ENCODE measurements at places on chromosomes 1 and 21.

DNA sequence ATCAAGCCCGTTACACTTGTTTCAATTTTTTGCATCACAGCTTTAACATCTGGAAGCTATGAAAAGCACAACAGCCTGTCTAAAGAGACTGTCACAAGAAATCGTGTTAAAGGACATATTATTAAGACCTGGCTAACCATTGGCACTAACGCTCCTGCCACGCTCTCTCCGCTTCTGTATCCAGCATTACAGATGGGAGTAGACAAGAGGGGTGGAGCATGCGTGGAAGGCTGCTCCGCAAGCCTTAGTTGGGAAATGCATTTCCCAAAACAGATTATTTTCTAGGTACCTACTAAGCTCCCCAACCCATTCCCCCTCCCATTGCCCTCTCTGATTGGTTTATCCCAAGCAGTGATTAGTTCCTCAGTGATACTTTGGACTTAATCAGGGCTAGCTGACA, 72.4 kb downstream of the NTNG1 start:
- DNase-seq: no peak

DNA sequence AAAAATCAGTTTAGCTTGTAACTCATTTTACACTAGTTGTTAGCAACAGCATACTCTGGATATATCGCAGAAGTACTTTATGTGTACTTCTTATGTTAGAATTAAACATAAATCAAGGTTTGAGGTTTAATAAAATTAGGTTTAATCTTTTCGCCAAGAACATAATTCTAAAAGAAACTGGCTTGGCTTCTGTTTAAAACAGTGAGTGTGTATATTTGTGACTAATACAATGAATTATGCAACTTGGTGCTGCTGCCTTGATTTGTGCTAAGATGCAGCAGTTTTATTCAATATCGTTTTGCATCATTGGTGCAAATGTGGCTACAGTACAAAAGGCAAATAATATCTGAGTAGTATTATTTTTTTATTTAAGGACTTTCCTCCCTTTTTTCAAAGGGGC, 44.8 kb downstream of the USP25 start:
- no peak for DNase-seq

DNA sequence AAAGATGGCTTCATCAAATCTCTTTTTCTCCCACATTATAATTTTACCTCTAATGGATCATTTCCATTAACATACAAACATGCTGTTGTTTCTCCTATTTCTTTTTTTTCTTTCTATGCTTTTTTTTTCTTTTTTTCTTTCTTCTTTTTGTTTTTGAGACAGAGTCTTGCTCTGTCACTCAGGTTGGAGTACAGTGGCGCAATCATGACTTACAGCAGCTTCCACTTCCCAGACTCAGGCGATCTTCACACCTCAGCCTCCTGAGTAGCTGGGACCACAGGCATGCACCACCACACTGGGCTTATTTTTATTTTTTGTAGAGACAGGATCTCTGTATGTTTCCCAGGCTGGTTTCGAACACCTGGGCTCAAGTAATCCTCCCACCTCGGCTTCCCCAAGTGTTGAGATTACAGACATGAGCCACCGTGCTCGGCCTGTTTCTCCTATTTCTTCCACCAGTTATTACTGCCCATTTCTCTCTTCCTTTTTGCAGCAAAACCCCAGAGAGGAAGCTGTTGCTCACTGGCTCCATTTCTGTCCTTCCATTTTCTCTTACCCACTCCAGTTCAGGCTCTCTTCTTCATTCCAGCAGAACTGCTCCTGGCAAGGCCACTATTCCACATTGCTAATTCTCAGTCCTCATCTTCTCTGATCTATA, 32.1 kb upstream of the OPRD1 start:
- no peak for DNase-seq

DNA sequence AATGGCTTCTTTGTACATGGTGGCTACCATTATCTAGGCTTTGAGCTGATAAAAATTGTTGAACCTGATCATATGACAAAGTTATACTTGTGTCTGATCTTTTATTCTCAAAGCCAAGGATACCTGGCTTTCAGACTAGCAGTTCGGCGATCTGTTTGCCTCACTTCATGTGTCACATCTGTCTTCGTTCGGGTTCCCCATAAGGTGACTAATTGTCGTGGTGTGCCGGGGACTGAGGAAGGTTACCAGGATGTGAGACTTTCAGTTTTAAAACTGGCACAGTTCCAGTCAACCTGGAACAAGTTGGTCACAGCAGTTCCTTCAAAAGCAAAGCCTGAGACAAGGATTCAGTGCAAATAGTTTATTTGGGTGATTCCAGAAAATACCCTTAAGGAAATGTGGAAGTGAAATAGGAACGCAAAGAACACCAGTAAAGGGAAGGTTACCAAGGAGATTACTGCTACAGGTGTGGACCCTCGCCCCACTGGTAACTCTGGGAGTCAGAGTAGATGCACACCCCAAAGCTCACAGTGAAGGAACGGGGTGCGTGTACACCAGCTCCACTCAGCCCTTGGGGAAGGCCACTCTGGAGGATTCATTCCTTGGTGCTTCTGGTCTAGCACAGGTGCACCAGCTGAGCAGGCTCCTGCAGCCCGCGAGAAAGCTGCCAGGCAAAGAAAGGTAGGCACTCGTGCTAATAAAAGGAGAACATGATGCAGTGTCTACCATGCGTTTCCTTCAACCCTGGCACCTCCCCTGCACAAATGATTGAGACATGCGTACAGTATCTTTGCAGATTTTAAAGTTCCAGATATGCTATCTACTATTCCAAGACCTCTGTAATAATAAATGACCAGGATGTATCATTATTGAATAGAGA, 69.0 kb downstream of the VWA5B1 start:
- DNase-seq: no peak

- no peak for DNase-seq
Measured at GRCh38 chr1:110477041-110477440, 26.1 kb downstream of the PROK1 start.

- DNase-seq: no peak
Measured at GRCh38 chr1:83900524-83900923, 98.4 kb downstream of the TTLL7 start.

All from activated gamma-delta T cell treated with anti-CD3 and anti-CD28 coated beads, Interleukin-2, amount 50 U/mL, for 16 hours (primary cell).